ENCODE measurements at places on chromosomes 3 and 15.

DNA sequence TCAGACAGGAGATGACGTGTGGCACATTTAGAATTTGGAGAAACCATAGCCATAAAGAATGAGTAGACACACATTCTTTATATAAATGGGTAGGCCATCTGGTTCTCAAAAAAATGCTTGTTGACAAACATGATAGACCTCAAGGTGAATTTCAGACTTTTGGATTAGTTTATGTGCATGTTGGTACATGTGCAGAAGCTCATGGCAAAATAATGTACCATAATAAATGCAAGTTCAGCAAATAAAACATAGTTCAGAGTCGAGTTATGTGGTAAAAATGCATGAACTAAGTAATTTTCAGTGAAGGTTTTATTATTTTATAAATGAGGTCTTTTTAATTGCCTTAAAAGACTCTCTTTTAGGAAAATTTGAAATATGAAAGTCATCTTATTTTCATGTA lies 24.6 kb downstream of the EEFSEC start:
- DNase-seq = no peak

DNA sequence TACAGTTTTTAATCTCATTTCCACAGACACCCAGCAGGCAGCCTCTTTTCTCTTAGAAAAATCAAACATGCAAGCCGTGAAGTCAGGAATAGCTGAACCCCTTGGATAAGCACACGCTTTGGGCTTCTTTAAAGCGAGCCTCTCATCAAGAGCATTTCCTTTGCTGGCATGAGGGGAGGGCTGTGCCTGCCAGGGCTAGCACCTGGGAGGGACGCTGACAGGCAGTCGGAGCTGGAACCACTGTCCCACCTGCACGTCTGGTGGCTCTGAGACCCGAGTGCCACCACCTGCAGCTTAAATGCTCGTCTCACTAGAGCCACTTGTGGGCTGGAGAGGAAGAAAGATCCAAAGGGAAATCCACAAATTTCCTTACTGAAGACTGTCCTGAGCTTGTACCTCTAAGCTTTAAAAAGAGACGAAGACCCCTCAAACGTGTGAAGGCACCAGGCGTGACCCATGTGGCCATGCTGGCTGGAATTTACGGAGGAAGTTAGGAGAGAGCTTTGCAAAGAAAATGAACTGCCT lies 9.4 kb downstream of the MAP6D1 start:
- DNase-seq = no peak

GRCh38 chr3:159832024-159832423 lies 156.6 kb upstream of the IL12A start:
- DNase-seq = no peak

DNA sequence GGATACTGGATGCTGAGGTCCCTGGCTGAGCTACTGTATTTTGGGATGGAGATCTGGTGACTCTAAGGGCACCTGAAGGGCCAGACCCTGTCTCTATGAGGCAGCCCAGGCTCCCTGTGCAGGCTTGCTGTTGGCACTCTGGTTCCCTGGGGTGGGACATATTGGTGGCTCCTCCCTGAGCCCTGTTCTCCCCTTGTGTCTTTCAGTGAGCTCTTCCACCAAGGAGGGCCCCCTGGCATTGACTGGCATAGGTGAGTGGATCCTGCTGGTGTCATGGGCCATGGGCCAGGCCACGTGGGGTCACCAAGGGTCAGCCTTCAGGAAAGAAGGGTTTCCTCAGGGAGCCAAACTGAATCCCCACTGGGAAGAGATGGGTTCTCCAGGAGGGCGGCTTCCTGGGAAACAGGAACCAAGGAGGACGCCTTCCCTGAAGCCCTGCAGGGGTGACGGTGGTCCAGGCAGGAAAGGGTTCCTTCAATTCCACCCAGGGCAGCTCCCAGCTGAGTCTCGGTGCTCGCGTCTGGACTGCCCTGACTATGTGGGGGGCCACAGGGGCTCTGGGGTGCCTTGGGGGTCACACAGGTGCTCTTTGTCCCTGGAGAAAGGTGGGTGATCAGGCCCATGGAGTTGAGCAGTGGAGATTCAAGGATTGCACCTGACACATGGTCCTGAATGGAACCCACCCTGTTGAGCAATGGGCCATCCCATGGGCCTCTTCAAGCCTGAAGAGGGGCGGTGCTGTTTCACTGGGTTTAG lies 220.4 kb downstream of the SNRPN start:
- DNase-seq = no peak

GRCh38 chr3:66302288-66302687 lies 81.5 kb downstream of the SLC25A26 start:
- no peak for DNase-seq

GRCh38 chr15:41401904-41402267 lies 410 bp downstream of the NDUFAF1 start:
- no peak for DNase-seq

- no peak for DNase-seq
These were observed 112.7 kb downstream of the RAB11A start for GRCh38 chr15:65981837-65982626.

- DNase-seq = no peak
These were observed 8.6 kb downstream of the PARP9 start for GRCh38 chr3:122555275-122556071.

DNA sequence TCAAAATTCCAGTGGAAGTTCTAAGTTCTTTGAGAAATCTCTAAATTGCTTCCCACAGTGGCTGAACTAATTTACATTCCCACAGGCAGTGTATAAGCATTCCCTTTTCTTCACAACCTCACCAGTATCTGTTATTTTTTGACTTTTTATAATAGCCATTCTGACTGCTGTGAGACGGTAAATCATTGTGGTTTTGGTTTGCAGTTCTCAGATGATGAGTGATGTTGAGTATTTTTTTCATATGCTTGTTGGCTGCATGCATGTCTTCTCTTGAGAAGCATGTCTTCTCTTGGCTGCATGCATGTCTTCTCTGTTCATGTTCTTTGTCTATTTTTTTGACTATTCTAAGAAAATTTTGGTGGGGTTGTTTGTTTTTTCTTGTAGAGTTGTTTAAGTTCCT lies 499.6 kb upstream of the CCDC54 start:
- no peak for DNase-seq

DNA sequence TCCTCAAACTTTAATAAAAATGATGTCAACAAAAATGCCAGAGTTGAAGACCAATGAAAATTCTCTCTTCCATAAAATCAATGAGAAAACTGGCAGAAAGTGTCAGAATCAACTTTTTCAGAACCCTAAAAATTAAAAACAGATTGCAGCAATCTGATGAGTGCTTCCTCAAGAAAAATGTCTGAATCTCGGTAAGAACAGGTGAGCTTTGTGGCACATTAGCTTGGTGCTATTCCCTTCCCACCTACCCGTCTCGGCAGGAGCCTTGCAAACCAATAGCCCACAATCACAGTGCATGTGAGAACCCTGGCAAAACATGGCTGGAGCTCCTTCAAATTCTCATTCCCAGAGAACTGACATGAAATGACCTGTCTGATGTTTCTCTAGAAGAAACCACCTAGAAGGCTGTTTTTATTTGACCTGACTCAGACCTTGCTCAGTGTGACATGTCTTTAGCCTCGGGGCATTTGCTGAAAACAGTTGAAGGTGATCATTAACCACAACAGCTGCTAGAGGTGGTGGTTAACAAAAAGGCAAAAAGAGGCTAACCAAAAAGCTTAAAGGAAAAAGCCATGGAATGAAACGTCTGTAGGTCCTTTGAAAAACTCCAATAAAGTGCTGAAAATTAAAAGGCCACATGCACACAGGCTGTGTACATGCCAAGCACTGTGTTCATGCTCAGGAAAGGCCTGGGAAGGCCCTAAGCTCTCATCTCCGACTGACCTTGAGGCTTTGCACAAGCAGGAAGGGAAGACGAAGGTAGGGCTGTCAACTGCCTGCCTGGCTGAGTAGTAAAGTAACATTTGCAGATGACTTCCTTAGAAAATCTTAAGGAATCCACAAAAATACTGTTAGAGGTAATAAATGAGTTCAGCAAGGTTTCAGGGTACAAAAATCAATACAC lies 253.0 kb upstream of the NSMCE3 start:
- DNase-seq = no peak

DNA sequence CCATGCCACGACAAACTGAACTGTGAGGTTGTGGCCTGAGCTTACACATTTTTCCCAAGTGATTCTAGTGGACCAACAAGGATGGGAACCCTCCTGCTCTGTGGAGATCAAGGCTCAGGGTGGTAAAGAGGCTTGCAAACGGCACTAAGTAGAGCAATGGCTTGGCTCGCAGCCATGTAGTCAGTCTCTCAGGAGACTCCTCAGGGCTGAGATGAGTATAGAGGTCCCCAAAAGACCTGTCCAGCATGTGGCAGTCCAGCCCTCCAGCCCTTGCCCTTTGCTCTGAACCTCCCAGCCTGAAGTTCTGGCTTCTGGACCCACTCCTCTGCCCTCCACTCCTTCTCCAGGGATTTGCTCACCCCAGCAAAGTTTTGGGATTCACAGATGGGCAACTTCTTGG lies 8.3 kb upstream of the CAMP start:
- DNase-seq = no peak

DNA sequence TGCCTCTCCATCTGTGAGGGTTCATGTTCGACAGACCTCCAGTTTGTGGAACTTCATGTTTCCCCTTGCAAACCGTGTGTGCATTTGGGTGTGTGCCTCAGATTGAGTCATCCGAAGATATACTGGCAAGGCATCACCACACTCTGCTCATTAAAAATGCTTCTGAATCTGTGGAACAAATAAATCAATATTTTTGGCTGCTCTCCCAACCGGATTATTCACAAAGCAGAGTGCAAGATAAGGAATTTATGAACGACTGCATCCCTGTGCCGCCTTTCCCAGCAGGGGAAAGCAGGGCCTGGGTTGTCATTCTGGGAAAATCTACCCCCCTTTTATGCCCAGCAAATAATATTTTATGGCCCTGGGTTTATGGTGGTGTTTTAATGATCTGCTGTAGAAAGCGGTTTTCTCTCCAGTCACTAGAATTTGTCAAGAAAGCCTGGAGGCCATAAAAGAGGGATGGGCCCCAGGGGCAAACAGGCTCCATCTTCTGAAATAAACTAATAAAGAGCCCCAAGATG lies 4.2 kb upstream of the WNT5A start:
- DNase-seq = no peak

GRCh38 chr3:140848666-140849065 lies 93.0 kb upstream of the SLC25A36 start:
- no peak for DNase-seq

Measured in NCI-H524 treated with DMSO at 0.1 percent for 48 hours (cell line).